K562 (cell line): ENCODE measurements at places on chromosomes 11 and 22. TPM values are rescaled to one million over a fixed set of nuclear protein-coding genes. Genes with fewer than 3 reads are reported as not detected.

NXPE1 gene
- 0.45 TPM in 1 of 2 replicates, not detected in the other for total RNA-seq

BTBD18 gene
- total RNA-seq: not detected in 2 replicates

HBG2 gene
- 9,242 and 9,746 TPM in 2 replicates for total RNA-seq

RBM14 gene
- total RNA-seq: 131 and 141 TPM in 2 replicates

MRGPRX4 gene
- total RNA-seq: not detected in 2 replicates

SYTL2 gene
- 0.35 and 0.36 TPM in 2 replicates for total RNA-seq

THRSP gene
- total RNA-seq: 0.16 and 0.31 TPM in 2 replicates

SYNGR1 gene
- 12.5 and 13.6 TPM in 2 replicates for total RNA-seq

SERPIND1 gene
- total RNA-seq: 0.09 and 0.22 TPM in 2 replicates

APOBEC3B gene
- total RNA-seq: 43.2 and 43.6 TPM in 2 replicates

GVQW3 gene
- 1.8 and 1.9 TPM in 2 replicates for total RNA-seq

LRP4 gene
- total RNA-seq: 0.35 and 0.60 TPM in 2 replicates
